Testis (tissue), 5 donors: ENCODE measurements at places on chromosomes 1 and 21. TPM values are rescaled to one million over a fixed set of nuclear protein-coding genes. Genes with fewer than 3 reads are reported as not detected.

- no peak for DNase-seq
These were observed 55.2 kb downstream of the SDC3 start for GRCh38 chr1:30853350-30853749.

GRCh38 chr1:1196431-1197187 lies 9.8 kb downstream of the TNFRSF18 start:
- DNase-seq: no peak

C4BPB gene
- polyA plus RNA-seq: 1.6 TPM

DENND2D gene
- 38.8 TPM for polyA plus RNA-seq

DHCR24 gene
- 127 TPM for polyA plus RNA-seq

GRCh38 chr21:46095083-46095719 lies 2.7 kb upstream of the COL6A2 start:
- DNase-seq: no peak

- peak; percentile 86 for DNase-seq
These were observed 9.8 kb upstream of the SFN start for GRCh38 chr1:26853156-26853555.

DNA sequence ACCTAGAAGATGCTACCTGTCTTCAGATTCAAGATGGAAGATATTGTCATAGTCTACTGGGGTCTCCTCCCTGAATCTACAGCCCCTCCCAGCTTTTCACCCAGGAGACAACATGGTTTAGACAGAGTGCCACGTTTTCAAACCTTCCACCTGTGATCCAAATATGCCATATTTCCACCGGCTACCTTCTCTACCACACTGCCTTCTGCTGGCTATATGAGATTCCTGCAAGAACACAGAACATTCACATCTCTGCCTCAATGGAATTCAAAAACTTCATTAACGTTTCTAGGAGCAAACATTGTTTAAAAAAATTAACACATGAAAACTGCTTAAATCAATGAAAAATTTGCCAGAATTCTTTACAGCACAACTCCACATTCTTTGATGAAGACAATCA lies 12.9 kb upstream of the LELP1 start:
- DNase-seq: no peak

DNA sequence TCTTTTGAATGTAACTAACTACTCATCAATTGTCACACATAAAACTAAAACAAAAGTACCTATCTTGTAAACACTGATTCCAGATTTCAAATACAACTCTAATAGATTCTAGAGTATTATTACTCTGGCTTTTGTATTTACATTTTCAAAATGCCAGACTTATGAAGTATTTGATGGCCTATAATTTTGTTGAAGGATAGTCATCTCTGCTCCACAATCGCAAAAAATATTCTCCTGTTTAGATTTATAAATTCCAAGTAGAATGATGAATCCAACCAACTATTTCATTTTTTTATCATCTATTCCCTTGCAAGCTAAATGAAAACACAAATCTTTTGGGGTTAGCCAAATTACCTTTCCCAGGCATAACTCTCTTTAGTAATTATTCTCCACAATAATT lies 75.0 kb upstream of the GUCA2A start:
- DNase-seq: no peak

GSTM5 gene
- 10.6 TPM for polyA plus RNA-seq

CR1L gene
- polyA plus RNA-seq: not detected

- no peak for DNase-seq
These were observed 55.0 kb downstream of the ADARB1 start for GRCh38 chr21:45129189-45129923.

LRRN2 gene
- 16.7 TPM for polyA plus RNA-seq

- no peak for DNase-seq
These were observed 106.3 kb downstream of the CD247 start for GRCh38 chr1:167412072-167412471.

GRCh38 chr21:36792505-36792967 lies 93.6 kb downstream of the SIM2 start:
- no peak for DNase-seq

GRCh38 chr1:195954848-195955247 lies 653.4 kb downstream of the KCNT2 start:
- no peak for DNase-seq

DNA sequence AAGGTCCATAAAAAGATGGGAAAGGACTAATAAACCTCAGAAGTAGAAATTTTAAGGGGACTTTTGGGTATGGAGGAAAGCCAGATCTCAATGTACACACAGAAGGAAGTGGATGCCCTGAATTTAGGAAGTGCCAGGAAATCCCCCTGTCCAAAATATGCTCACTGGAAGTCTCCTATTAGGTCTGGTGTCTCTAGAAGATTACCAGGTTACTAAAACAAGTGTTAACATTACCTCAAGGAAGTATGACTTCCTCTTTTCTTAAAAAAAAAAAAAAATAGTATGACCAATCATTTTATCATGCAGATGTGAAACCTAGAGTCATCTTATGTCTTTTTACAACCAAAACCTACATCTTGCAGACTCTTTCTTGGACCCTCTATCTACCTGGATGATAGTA lies 30.7 kb downstream of the CD58 start:
- no peak for DNase-seq

PROK1 gene
- 85.5 TPM for polyA plus RNA-seq

CHODL gene
- polyA plus RNA-seq: 70.5 TPM

DNA sequence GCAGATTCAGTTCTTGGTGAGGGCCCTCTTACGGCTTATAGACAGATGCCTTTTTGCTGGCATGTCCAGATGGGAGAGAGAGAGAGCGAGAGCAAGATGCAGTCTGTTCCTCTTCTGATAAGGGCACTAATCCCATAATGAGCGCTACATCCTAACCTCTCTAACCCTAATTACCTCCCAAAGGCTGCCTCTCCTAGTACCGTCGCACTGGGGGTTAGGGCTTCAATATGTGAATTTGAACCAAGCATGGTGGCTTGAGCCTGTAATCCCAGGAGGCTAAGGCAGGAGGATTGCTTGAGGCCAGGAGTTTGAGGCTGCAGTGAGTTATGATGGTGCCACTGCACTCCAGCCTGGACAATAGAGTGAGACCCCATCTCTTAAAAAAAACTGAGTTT lies 10.5 kb upstream of the SDE2 start:
- DNase-seq: no peak

DNA sequence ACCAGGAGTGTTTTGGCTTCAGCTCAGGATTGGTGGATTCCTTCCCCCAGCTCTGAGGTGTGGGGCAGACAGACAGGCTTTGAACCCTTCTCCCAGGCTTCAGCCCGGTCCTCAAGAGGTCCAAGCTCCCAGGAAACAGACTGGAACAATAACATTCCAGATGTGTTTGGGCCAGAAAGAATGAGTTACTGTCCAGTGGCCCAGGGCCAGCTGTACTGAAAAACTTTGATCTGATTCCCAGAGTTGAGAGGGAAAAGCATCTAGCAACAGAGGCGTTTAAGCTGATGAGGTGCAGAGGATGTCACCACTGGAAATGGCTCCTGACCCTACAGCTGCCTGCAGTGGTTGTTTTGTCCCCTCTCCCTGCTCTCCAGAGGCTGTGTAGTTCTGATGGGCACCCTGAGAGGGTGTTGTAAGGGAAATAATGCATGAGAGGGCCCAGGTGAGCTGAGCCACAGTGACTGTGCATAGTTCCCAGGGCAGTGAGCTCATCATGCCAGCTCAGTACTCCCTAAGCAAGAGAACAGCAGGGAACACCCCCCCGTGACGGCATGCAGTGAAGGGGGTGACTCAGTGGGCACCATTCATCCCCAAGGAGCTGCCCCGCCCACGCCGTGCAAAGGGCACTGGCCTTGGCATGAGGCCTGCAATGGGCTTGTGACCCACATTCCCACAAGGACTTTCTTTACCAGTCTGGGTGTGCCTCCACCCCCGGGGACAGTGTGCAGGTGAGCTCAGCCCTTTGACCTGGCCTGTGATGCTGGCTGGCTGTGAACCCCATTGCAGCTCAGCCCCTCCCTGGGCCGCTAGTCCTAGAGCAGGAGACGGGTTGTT lies 13.8 kb upstream of the SFN start:
- no peak for DNase-seq

AKT3 gene
- polyA plus RNA-seq: 32.3 TPM

DNA sequence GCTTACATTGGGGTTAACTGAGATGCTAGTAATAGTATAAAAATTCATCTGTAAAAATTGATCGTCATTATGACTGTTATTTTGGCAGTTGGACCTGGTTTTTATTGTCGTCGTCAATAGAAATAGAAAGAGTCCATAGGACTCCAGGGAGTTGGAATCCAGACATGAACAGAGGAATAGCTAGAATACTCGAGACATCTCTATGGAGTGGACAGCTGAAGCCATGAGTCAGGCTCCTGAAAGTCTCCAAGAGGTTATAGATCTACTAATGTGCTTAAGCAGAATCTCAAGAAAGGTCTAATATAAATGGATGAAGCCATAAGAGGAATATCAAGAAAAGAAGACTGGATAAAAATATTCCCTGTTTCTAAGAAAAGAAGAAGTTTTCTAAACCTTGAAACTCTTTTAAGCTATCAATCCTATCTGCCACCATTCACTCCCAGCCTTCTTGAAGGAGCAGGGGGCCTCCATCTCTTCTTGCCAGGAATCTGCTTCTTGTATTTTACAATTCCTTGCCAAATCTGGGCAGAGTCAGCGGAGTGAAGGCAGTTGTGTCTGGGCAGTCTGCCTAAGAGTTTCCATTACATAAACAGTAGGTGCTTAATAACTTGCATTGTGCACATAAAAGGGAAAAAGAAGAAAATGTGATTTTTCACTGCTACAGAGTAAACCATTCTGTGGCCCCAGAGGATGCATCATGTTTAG lies 163.3 kb downstream of the ST6GALNAC5 start:
- DNase-seq: no peak

- peak; percentile 62 for DNase-seq
These were observed 42.6 kb upstream of the PTGS2 start for GRCh38 chr1:186722711-186723309.

DNA sequence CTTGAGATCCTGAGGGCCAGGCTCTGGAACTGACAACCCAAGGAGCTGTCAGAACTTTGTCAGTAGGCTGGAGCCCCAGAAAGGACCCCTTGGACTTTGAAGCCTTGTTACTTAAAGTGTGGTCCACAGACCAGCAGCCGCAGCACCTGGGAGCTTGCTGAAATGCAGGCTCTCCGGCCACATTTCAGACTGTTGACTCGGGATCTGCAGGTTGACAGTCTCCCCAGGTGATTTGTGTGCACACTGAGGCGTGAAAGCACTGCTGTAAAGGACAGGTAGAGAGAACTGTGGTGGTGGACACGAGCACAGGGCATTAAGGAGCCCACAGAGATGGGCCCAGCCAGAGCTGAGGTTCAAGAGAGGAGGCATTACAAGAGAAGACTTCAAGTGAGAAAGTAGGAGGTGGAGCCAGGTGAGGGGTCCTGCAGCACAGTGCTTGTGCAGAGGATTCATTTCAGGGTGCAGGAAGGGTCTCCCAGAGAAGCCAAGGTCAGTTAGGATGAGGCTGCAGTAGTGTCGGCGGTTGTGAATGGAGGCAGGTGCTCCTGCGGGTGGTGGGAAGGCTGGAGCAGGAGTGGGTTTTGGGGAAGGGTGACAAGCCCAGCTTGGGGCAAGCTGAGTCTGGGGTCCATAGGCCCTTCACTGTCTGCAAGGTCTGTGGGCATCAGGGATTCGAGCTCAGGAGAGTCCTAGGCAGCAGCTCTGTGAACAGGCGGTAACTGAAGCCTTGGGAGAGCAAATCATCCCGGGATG lies 4.6 kb downstream of the HYI start:
- peak; percentile 12 for DNase-seq

DNA sequence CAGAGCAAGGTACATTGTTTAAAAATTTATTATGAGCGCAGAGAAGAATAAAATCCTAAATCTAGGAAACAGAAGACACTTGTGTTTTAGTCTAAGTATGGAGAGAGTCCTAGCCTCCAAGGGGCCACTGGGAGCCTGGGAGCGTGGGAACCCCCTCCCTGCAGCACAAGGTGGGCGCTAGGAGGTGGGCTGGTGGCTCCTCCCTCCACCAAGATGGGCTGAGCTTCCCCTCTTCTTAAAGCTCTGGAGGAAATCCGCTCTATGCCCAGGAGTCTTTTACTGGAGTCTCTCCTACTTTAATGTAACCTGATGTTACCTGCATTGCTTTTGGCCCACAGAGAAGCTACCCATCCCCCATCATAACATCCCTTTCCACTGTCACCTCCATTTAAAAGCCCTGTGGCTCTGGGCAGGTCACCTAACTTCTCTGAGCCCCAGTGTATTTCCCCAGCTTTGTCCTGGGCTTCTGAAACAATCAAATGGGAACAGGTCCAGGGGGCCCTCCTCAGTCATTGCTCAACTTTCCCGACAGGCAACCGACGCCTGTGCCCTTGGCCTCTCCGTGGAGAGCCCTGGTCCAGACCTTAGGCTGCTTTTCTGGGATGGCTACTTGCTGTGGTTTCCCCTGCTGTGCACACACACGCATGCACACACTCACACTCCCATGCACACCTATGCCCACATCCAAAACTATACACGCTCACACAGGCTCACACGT lies 181.5 kb downstream of the NPHP4 start:
- DNase-seq: no peak

GRCh38 chr1:92944901-92945747 lies 16.1 kb downstream of the DIPK1A start:
- no peak for DNase-seq

- no peak for DNase-seq
These were observed 47.7 kb downstream of the TPR start for GRCh38 chr1:186327331-186327730.

CFAP74 gene
- polyA plus RNA-seq: 24.9 TPM

DNA sequence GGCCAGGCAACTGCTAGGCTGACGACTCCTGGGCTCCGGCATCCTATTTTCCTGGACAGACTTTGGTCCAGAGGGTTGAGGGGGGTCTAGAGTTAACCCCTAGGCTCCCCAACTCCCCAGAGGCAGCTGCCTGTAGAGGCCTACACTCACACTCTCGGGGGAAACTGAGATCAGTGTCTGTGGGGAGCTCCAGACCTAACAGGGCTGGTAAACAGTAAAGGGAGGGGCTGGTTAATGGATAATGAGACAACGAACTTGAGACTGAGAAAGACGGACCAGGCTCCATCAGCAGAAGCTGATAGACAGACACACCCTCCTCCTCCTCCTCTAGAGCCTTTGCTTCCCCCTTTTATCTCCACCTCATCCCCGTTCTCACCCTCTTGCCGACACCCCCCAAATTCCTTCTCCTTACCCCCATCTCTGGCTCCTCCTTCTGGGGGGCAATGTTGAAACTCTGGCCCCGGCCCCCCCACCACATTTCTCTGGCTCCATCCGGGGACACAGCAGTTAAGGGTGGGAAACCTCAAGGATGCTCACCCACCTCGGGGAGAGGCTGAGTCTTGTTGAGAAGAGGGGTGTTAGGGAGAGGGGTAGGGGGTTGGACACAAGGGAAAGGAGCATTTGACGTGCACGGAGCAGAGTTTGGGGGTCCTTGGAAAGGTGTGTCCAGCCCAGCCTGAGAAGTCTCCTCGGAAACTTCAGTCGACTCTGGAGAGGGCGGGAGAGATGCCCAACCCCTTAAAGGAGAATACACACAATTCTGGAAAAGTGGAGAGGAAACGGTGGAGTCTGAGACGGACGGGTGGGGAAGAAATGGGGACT lies at the start of gene MTMR11:
Gene MTMR11 (minus strand): TSS at position 710 of the 822 bp plus-strand sequence. CDS start 232 bp downstream, at position 478.
- peak; percentile 76 for DNase-seq

GRCh38 chr1:115648717-115649691 lies 7.2 kb downstream of the VANGL1 start:
- DNase-seq: no peak
